NCI-H2227 treated with DMSO at 0.1 percent for 48 hours (cell line): ENCODE measurements at places on chromosomes 1 and 21.

- DNase-seq = no peak
These were observed 9.0 kb downstream of the UMODL1 start for GRCh38 chr21:42079939-42080787.

- no peak for DNase-seq
These were observed 12.2 kb downstream of the METTL13 start for GRCh38 chr1:171793636-171794035.

GRCh38 chr1:38031513-38031866 is 15.1 kb downstream of the POU3F1 start:
- no peak for DNase-seq

DNA sequence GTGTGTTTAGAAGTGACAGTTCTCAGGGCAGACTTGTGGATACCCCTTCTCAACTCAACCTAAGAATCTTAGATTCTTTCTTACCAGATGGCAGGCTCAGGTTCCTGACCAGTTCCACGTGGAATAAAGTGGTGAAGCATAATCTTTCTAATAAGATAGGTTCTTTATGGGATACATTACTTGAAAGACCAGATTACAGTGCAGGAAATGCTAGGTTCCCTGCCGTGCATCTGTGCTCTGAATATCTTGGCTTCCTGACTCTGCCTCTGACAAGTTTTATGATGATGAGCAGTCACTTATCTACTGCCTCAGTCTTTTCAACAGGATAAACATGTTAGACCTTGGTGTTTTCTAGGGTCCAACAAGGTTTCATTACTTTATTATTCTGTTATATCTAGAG is 207.9 kb upstream of the CACYBP start:
- no peak for DNase-seq

- no peak for DNase-seq
These were observed 31.2 kb downstream of the MGST3 start for GRCh38 chr1:165662186-165662585.

- DNase-seq = no peak
These were observed 91.4 kb downstream of the MACF1 start for GRCh38 chr1:39295901-39296300.

GRCh38 chr1:14928886-14929546 is 224.5 kb upstream of the TMEM51 start:
- DNase-seq = no peak

DNA sequence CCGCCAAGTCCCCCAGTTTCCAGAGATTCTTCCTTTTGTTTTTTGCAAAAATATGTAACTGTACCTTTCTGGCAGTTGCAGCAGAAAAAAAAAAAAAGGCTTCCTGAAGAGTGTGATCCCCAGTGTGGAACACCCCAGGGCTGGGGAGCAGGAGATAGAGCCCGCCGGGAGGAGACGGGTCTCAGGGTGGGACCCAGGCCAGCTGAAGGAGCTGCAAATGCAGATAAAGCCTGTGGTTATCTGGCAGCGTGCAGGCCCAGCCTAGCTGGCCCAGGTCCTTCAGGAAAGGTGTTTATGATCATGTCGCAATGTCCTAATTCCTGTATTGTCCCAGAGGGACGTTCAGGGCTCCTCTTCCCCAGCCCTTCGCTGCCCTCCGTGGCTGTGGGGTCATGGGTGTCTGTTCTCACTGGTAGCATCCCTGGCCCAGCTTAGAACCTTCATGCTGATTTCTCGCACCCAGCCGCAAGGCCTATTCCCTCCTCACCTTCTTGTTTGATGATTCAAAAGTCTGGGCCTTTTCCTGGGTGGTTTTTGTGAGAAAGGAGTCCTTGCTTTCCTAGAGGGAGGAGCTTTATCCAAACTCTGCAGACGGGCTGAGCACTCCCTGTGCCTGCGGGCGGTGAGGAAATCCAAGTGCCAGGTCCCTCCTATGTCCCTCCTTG is 26.2 kb downstream of the RNF187 start:
- no peak for DNase-seq

DNA sequence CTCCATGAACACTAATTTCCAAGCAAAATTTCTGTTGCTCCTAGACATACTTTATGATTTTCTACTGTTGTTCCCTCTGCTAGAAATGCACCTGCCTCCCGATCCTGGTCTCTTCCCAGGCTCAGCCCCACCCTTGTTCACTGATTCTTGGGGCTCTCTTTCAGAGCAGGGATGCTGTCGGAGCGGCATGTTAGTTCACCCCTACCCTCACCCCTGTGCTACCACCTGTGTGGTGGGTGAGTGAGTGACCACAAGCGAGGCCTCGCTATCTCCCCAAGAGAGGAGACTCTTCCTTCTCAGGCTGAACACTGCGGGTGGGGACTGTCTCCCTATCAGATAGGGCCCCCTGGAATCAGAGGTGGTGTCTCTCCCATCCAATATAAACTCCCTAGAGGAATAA is 4.9 kb upstream of the S100A8 start:
- no peak for DNase-seq

DNA sequence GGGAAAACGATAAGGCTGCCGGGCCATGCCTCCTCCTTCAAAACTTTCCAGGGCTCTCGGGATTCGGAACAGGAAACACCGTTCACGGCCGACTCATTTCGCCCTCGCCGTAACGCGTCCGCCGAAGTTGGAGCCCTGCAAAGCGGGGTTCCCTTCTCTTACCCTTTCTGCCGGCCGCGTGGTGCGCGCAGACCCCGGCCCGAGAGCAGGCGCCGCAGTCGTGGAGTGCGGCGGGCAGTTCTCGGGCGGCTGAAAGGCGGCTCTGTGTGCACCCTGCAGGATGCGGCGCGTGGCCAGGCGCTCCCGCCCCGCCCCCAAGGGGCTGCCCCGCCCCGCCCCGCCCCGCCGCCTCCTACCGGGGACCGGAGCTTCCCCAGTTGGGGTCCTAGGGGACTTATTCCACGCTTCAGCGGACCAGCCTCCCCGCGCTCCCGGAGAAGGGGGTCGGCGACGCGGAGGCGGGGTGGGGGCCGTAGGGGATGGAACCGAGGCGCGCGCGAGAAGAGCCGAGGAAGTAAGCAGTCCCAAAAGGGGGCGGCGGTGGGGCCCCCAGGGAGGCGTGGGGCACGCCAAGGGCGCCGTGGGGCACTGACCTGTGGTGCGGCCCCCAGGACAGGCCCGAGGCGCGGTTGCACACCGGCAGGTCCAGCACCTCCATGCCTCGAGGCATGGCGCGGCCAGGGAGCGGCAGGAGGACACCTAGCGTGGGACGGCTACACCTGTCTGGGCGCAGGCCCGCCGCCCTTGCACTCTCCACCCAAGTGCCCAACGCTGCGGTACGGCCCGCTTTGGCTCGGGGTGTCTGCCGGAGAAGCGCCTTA is at the start of gene MCOLN2:
TSS of gene MCOLN2 (minus strand) at position 268 of the 821 bp plus-strand sequence. CDS start at position 27, 241 bp downstream.
- no peak for DNase-seq

- no peak for DNase-seq
These were observed 6.6 kb downstream of the SELP start for GRCh38 chr1:169623132-169623926.

DNA sequence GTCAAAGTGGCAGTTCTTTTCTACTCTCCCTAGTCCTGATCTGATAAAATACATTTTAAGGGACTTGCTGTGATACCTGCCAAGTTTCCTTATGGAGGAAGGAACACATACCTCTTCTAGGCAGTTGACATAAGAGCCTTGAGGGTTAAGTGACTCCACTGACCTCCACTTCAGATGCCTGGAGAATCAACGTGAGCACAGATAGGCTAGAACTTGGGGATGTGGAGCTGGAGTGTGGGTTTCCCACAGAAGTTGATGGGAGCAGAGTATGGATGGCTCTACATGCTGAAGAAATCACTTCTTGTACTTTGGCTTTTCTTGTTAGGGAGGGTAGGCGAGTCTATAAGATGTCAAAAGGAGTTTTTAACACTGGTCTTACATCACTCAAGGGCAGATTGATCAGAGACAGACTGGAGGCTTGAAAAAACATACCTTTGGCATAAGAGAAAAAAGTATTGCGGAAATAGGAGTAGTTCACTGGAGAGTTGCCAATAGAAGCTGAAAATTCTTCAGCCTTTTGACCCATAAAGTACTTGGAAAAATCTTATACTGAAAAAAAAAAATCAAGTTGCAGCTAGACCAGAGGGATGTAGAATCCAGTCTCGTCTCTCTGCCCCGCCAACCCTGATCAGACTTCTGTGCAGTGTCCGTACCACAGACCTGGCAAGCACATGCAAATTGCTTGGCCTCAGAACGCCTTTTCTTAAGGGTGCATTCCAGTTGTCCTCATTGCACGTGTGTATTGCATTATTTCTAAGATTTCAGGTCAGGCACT is 5.5 kb downstream of the RHOU start:
- DNase-seq = no peak

- DNase-seq = no peak
These were observed 38.3 kb upstream of the GALNT2 start for GRCh38 chr1:230028602-230029223.

DNA sequence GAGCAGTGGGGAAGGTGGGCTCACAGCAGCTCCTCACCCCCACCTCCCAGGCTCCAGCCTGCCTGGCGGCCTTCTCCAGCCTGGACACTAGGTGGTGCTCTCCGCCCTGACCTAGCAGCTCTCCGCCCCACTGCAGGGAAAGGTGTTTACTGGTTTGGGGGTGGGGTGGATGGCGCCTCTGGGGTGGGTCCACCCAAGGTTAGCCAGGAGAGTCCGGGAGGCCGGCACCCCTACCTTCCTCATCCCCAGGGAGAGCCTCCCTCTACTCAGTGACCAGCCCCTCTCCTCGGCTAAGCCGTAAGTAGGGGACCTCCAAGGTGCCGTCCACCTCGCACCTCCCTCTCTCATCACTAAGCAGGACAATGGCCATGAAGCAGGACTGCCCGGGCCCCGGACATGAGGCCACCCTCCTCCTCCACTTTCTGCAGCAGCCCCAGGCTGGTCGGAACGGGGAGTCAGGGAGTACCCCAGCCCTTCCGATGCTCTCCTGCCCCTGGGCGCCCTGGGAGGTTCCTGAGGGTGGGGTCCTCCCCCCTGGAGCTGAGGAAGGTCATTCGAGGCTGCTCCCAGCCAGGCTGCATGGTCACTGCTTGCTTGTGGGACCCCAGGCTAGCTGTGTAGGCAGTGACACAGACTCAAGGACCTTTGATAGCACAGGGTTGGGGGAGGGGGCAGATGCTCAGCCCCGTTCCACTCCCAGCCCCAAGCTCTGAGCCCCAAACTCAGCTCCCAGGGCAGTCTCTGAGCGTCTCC is 101.4 kb upstream of the VAMP3 start:
- DNase-seq = peak; percentile 84

GRCh38 chr1:211908453-211908852 is 77.9 kb upstream of the LPGAT1 start:
- no peak for DNase-seq

DNA sequence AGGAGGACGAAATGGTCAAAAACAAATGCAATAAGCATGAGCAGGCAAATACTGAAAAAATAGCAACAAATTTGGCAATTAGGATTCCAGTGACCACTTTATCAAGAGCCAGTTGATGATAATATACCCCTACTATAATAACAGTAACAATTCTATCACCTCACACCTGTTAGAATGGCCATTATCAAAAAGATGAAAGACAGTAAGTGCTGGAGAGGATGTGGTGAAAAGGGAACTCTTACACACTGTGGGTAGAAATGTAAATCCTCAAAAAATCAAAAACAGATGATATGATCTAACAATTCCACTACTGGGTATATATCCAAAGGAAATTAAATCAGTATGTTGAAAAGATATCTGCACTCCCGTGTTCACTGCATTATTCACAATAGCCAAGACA is 114.3 kb upstream of the GFI1 start:
- no peak for DNase-seq

DNA sequence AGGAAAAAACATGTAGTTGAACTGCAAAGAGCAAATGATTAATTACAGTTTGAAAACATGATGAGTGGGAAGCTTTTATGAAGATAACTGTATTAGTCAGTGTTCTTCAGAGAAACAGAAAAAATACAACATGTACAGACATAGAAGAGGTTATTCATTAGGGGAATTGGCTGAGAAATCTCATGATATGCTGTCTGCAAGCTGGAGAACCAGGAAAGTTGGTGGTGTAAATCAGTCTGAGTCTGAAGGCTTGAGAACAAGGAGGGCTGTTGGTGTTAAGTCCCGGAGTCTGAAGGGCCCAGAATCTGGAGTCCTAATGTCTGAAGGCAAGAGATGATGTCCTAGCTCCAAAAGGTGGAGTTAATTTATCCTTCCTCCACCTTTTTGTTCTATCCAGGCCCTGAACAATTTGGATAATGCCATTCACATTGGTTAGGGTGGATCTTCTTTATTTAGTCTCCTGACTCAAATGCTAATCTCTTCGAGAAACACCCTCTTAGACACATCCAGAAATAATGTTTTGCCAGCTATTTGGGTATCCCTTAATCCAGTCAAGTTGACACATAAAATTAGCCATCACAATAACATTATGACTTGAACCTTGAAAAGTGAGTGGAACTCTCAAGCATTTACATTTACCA is 672.9 kb upstream of the PTBP2 start:
- no peak for DNase-seq

DNA sequence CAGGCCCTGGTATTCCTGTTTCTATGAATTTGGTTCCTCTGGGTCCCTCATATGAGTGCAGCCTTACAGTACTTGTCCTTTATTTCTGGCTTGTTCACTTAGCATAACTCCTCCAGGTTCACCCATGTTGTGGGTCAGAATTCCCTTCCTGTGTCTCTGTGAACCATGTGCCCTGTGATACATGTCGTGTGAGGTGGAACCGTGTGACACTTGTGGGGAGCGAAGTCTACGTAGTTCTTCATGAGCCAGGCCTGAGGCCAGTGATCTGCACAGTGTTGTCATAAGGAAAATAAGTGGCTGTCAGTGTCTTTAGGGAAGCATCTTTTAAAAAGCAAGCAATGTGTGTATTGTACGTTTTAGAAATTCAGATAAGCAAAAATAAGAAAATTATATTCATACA is 122.8 kb downstream of the GALNT2 start:
- no peak for DNase-seq

DNA sequence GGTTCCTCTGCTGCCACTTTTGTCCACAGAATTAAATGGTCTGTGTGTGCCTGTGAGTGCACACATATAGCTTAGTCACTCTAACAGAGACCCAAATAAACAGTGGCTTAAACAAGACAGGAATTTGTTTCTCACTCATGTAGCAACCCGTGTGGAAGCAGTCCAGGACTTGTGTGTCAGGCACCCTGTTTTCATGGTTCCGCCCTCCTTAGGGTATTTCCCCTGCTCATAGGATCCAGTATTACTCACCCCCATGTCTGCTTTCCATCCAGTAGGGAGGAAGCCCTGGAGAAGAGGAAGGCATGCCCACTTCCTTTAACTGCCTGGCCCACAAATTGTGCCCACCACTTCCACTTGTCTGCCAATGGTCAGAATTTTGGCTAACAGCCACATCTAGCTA is 41.3 kb upstream of the TACSTD2 start:
- no peak for DNase-seq

DNA sequence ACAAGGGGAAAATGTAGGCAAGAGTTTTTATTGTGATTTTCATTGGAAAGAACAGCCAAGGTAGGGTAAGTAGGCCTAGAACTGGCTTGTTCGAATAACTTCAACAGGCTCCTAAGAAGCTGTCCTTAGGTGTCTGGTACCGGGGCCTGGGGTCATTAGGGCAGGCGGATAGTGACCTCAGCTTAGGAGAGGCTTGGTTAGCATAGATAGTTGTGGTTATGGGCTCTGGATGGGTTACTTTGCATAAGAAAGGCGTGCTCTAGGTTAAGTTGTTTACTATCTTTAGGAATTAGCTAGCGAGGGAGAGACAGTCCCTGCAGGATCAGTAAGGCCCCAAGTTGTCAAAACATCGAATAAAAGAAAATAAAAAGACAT is 20.7 kb upstream of the HPCAL4 start:
- DNase-seq = no peak

- DNase-seq = no peak
These were observed 56.7 kb downstream of the PTPN14 start for GRCh38 chr1:214494706-214495105.

- DNase-seq = no peak
These were observed 1450.1 kb downstream of the KCNT2 start for GRCh38 chr1:195158091-195158490.

GRCh38 chr1:121516234-121516967 is 331.6 kb downstream of the SRGAP2C start:
- no peak for DNase-seq
